NCI-H510A (cell line): ENCODE measurements at places on chromosomes 3 and 15.

DNA sequence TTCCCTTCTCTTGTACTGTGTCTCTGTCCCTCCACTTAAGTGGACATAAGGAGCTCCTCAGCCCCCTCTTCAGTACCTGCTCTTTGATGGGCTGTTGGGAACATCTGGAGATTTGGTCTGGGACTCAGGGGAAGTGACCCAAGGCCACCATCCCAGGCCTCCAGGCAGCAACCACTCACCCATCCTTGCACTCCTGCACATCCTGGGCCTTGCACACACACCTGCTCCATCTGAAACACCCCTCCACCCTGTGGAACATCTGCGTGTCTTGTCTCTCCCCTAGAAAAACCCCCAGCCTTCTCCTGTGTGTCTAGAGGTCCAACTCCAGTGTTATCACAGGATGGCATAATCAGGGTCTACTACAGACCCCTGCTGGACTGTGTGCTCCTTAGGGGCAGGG, 74.3 kb downstream of the ABTB1 start:
- no peak for DNase-seq

- no peak for DNase-seq
These were observed 44.3 kb downstream of the UBP1 start for GRCh38 chr3:33395900-33396299.

- no peak for DNase-seq
These were observed 524.5 kb downstream of the SHQ1 start for GRCh38 chr3:72323773-72324172.

- no peak for DNase-seq
These were observed 233.9 kb upstream of the STAC start for GRCh38 chr3:36146404-36146803.

DNA sequence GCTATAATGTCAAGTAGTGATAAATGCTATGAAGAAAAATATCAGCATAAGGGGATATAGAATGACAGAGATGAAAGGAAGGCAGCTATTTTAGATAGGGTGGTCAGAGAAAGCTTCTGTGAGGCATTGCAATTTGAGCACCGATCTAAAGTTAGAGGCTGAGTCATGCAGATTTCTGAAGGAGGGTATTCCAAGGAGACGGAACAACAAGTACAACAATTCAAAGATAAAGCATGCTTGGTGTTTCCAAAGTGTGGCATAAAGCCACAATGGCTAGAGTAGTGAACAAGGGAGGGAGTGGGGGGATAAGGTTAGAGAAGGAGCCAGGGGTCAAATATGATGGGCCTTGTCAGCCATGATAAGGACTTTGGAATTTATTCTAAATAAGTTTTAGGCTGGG, 71.9 kb downstream of the PFN2 start:
- DNase-seq = no peak

DNA sequence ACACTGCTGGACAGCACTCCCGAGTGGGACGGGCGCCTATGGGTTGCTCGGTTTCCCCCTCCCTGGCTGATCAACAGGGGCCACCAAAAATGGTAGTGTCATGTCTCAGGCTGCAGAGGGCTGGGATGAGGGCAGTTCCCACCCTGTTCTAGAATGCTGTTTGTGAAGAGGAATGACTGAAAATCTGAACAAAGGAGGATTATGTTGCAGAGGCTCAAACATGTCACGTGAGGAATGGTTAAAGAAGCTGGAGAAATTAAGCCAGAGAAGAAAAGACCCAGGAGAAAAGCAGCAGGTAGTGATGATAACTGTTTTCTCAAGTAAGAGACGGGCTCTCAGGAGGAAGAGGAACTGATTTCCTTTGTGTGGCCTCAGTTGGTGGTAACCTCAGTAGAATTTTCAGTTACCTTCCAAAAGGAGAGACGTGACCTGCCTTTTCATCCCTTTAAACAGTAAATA, 10.4 kb downstream of the SPG21 start:
- DNase-seq = no peak

DNA sequence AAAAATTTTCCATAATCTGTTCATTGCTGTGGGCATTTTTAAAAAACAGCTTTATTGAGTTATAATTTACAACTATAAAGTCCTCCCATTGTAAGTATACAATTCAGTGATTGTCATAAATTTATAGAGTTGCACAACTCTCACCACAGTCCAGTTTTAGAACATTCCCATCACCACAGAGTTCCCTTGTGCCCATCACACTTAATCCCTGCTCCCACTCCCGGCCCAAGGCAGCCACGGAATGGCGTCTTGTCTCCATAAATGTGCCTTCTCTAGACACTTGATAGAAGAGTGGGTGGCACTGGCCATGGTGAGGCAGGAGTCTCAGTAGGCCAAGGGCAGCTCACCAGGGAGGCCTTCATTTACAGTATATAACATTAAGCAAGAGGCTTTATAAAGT, 6.3 kb downstream of the TSEN2 start:
- DNase-seq = no peak

DNA sequence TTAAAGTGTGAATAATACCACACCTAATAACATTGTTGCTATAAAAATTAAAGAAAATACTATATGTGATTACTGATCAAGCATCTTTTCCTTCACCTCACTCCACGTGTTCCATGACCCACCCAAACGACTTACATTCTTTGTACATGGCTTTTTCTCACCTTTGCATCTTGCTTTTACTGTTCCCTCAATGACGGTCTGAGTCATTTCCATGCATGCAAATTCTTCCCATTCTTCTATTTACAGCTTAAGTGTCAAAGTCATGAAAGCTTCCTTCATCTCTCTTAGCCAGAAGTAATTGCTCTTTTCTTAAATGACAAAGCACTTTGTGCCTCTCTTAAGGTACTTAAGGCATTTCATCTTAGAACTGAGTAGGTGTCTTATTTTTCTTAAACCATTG, 64.0 kb downstream of the GREM1 start:
- no peak for DNase-seq

GRCh38 chr15:77282333-77282732, 137.6 kb downstream of the PEAK1 start:
- DNase-seq = no peak

- DNase-seq = no peak
These were observed 93.1 kb upstream of the RPL32 start for GRCh38 chr3:12934431-12934830.

- no peak for DNase-seq
These were observed 7.5 kb downstream of the ST8SIA2 start for GRCh38 chr15:92400980-92401787.

- DNase-seq = no peak
These were observed 11.9 kb upstream of the MUC20 start for GRCh38 chr3:195708626-195709481.

- DNase-seq = no peak
These were observed 8.5 kb downstream of the UQCC5 start for GRCh38 chr3:52544937-52545336.

GRCh38 chr15:62417439-62417838, 252.4 kb upstream of the C2CD4B start:
- DNase-seq = no peak

DNA sequence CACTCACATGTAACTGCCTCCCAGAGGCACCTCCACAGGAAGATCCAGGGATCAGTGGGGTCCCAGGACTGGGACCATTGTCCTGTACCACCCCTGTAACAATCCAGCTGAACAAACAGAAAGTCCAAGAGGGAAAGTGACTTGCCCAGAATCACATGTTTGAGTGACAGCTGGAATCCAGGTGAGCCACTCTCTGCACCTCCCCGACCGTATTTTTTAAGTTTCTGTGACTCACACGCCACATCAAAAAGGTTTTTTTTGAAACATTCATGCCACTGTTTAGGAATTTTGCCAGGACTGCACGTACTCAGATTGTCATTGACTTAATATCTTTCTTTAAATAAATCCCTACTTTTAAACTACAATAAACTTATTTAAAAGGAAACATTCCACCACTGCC, 9.8 kb upstream of the SLC6A1 start:
- no peak for DNase-seq

DNA sequence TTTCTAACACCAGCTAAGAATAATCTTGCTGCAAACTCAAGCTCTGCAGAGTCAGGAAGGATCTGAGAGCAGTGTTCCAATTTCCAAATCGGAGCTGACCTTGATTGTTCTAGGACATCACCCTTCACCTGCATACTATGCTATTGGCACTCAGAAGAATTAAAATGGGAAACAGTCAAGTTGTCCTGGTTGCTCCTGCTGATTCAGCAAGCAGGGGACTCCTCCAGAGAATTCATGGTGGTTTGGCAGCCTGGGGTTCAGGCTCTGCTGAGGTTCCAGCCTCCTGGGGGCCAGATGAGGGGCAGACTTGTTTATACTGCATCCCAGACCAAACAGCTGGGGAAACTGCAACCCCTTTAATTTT, 213.7 kb upstream of the ADAMTS9 start:
- no peak for DNase-seq

DNA sequence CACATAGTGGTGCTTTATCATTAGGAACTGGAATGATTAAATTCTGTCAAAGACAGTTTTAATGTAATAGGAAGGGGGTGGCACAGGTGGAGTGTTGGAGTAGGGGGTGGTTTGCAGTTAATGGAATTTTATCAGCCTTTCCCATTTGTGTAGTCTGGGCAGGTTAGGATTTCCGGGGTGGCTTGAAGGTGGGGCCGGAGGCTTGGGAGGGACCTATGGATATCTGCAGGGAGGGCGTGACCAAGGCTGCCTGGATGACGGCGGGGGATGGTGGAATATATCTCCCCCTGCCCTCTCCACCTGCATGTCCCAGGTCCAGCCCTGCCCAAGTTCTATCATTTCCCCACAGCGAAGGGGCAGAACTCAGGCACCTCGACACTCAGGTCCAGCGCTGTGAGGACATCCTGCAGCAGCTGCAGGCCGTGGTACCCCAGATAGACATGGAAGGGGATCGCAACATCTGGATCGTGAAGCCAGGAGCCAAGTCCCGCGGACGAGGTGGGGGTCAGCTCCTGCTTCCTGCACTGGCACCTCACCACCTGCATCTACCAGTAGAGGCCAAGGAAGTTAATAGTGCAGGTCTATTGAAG, 15.5 kb downstream of the TTLL3 start:
- DNase-seq = no peak

- DNase-seq = no peak
These were observed 969.4 kb downstream of the NTRK3 start for GRCh38 chr15:87287156-87287555.

DNA sequence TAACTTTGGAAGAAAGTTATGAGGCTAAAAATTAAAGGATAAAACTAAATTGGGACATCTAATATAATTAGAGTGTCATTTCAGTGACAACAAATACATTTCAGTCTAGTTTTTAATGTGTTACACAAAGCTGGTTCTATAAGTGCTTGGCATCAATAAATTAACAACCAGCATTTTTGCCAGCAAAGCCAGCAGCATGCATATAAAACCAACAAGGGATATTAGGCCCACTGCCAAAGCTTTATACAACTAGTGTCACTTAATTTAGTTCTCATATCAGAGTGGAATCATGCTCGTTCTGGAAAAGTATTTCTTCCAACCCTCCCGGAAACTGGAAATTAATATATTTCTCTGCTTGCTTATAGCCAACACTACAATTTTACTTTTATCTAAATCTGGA, 88.8 kb downstream of the THBS1 start:
- DNase-seq = no peak

- DNase-seq = no peak
These were observed 34.1 kb upstream of the KLHL25 start for GRCh38 chr15:85828874-85829273.
